ENCODE measurements at places on chromosomes 3 and 15. TPM values are rescaled to one million over a fixed set of nuclear protein-coding genes. Genes with fewer than 3 reads are reported as not detected.
A peak's percentile ranks its signal among the peaks of the same experiment; 100 is the strongest.

GRCh38 chr3:43770426-43771103 lies 79.8 kb downstream of the ABHD5 start:
- peak; percentile 68 for DNase-seq

DNA sequence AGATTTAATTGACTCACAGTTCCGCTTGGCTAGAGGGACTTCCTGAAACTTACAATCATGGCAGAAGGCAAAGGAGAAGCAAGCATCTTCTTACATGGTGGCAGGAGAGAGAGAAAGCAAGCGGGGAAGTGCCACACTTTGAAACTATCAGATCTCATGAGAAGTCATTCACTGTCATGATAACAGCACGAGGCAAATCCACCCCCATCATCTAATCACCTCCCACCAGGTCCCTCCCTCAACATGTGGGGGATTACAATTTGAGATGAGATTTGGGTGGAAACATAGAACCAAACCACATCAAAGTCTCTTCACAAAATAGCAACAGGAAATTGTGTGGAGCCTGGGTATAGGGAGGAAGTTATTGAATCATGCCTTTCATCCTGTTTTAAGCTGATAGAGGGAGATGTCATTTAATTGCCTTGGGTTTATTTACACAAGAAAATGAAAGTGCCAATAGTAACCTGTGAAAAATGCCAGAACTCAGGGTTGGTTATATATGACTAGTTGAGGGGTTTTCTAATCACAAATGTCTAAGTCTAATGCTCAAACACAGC lies 624.8 kb upstream of the LMCD1 start:
- DNase-seq = no peak

DNA sequence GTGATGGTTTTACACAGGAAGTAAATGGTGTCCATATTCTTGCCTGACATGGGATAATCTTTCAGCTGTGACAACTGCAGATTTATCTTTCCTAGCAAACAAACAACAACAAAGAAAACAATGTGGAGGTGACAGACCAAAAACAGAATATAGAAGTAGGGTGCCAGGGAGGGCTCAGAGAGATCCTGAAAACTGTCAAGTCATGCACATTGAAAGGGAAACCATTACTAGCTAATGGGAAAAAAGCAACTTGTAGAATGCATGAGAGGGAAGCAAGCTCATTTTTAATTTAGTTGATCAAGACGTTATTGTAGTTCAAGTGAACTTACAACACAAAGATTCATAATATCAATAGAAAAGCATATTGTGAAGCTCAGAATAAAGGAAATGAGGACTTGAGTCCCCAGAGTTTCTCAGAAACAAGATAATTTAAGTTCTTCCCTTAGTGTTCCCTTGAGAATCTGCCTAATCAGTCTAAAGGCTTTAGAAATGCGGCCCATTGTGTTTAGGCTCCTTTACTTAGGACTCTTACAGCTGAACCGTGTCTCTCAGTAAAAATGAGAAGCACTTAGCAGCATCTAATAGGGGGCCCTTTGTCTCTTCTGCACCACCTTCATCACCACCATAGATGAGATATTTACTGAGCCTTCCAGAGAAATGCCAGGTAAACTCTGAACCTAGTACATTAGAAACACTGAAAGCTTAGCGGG lies 115.6 kb upstream of the CADPS start:
- no peak for DNase-seq

DNA sequence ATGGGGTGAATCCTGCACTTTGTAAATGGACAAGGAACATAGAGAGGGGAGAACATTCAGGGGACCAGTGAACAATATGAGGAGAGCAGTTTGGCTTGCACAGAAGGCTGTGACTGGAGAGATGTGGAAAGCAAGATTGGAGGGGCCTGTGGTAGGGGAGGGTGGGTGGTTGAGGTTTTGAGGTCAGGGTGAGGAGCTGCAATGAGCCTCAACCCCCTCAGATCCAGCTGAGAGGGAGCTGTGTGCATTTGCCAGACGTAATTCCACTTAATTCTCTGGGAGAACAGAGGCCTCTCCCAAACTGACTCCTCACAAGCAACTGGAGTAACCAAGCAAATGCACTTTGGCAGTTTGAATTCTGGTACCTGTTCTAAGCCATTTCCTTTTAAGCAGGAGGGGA lies 253.1 kb upstream of the TRIM42 start:
- no peak for DNase-seq

- DNase-seq = no peak
These were observed 23.4 kb downstream of the EMC4 start for GRCh38 chr15:34248190-34248589.

DNA sequence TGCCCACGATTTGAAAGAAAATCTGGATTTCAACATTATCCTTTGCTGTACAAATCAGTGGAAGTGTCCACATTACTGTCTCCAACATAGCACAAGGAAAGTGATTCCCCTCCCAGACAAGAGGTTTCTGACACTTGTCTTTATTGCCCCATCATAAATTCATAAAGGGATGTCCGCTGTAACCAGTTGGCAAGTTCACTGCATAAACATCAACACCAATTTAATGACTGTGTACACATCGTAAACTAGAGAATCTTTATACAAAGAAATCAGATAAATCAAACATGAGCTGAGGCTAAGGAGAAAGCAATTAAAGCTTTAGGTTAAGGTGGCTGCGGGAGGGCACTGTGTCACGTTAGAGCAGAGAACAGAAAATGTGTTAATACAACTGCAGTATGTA lies 129.8 kb downstream of the MEIS2 start:
- no peak for DNase-seq

GRCh38 chr15:65259367-65259797 lies 27.3 kb downstream of the PARP16 start:
- DNase-seq = no peak

GRCh38 chr15:69666441-69666882 lies 213.8 kb downstream of the RPLP1 start:
- DNase-seq = no peak

GRCh38 chr3:128910006-128910405 lies 30.6 kb downstream of the ACAD9 start:
- DNase-seq = no peak

DNA sequence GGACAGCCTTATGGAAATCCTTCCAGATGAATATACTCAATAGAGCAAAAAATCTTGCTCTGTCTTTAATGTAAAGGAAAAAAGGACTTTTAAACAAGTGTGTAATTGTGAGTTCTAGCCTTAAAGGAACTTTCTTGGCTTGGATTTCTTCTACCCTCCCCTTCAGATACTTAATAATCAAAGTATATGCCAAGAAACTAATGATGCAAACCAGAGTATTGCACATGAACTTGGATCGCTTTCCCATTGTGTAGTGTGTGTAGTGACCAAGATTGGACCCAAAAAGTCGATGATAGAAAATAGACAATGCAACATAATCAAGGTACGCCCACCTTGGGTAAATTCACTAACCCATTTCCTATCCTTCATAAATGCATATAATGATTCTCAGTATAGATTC lies 123.8 kb downstream of the TIGIT start:
- no peak for DNase-seq

- no peak for DNase-seq
These were observed 16.2 kb upstream of the BAHD1 start for GRCh38 chr15:40424483-40425115.

GRCh38 chr3:124032311-124032880 lies 40.5 kb upstream of the ROPN1 start:
- DNase-seq = no peak

- no peak for DNase-seq
These were observed 195.6 kb downstream of the TCF12 start for GRCh38 chr15:57114070-57114469.

DNA sequence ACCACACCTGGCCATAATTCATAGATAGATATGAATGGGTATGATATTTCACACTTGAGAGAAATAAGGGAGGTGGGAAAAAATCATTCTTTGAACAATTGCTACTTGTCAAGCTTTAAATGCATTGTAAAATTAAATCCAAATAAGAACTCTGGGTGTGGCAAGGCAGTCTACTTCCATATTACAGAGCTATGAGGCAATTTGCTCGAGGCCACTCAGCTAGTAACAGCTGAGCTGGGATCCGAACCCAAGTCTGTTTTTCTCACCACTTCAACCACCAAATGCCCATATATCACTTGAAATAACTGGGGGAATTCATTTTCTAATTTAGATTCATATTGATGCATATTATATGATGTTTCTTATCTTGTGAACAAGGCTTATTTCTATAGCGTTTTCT lies 482.2 kb upstream of the ADAMTS9 start:
- no peak for DNase-seq

DNA sequence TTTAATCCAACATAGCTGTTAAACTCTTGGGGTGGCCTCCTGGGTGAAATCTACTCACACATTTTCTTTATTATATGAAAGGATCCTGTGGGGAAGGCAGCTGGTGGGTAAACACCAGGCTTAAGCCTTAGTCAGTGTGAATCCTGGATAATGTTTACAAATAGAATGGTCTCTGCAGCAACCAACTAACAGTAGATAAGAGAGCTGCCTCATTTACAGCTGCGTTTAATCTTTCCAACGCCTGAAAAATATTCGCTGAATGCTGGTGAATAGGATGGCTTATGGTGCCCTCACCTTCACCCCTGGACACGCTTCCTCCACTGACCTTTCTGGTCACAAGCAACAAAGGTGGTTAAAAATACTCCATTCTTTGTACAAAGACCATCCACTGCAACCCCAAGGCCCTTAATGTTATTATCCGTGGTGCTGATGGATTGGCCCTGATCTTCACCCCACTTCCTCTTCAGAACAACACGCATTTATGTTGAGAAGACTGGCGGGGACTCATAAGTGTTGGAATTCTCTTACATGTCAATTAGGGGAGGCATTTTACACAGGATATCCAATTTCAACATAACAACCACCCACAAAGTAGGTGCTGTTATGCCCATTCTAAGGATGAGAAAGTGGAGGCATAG lies 120.0 kb upstream of the FRMD4B start:
- no peak for DNase-seq

GRCh38 chr3:63961891-63962290 lies 49.7 kb upstream of the SCAANT1 start:
- DNase-seq = no peak

Gene NFKBIZ
- total RNA-seq = 90.7 TPM

Gene LYZL4
- total RNA-seq = not detected

Gene TGM4
- total RNA-seq = not detected

Gene TMEM43
- 11.4 TPM for total RNA-seq

Gene EXD1
- not detected for total RNA-seq

Gene CERS3
- not detected for total RNA-seq

Gene SLC28A1
- not detected for total RNA-seq

Gene GADL1
- total RNA-seq = not detected

Gene OCA2
- total RNA-seq = not detected

Gene FGF12
- 5.1 TPM for total RNA-seq

Gene BDH1
- 5.9 TPM for total RNA-seq

Gene CACNA2D3
- total RNA-seq = not detected

Gene CHRD
- total RNA-seq = 21.3 TPM
